ENCODE measurements at places on chromosomes 6 and 20.

DNA sequence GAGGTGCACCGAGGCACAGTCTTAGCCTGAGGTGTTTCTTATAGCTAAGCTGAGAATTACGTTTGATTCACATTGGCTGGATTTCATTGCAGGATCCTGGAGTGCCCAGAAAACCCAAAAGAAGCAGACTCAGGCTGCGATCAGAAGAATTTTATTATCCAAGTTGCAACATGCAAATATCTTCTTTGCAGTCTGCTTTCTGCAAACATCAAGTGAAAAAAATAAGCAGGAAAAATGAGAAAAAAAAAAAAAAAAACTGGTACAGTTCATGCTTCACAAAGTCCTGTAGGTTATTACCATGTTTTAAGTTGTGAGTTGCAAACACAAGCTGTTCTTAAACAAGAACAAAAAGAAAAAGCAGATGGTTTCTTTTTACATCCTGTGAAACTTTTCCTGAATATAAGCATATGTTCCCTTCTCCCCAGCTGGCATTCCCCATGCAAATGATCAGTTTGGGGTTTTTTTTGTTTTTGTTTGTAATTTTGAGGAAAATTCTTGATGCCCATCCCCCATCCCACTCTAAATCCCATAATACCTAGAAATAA is 349.0 kb downstream of the CBLN4 start:
- DNase-seq: no peak

DNA sequence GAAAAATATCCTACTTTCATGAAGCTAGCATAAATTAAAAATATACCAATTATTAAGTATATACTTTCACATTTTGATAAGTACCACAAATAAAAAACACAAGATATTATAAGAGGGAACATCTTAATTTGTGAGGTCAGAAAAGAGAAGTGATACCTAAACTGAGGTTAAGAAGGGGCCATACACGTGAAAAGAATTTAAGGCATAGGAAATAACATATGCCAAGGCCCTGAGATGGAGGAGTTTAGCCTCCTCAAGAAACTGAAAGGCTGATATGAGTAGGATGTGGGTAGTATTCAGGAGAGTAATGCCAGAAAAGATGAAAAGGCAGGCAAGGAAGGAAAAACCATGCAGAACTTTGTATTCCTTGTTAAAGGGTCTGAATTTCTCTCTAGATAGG is 116.6 kb upstream of the HTR1E start:
- DNase-seq: no peak

DNA sequence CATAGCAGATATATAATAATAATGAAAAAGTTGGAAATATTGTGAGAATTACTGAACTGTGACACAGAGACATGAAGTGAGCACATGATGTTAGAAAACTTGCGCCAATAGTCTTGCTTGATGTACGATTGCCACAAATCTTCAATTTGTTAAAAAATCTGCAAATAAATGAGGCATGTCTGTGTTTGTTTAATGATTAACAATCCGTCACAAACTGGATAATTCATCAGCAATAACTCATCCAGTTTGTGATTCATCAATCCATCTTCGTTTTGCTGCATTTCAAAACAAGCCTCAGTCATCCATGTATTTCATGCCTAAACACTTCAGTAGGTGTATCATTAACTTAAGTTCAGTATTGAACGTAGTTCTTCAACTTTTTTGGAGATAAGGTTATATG is 25.5 kb upstream of the SMIM26 start:
- DNase-seq: no peak

- peak; percentile 88 for DNase-seq
These were observed 4.6 kb downstream of the TP53TG5 start for GRCh38 chr20:45373353-45374100.

DNA sequence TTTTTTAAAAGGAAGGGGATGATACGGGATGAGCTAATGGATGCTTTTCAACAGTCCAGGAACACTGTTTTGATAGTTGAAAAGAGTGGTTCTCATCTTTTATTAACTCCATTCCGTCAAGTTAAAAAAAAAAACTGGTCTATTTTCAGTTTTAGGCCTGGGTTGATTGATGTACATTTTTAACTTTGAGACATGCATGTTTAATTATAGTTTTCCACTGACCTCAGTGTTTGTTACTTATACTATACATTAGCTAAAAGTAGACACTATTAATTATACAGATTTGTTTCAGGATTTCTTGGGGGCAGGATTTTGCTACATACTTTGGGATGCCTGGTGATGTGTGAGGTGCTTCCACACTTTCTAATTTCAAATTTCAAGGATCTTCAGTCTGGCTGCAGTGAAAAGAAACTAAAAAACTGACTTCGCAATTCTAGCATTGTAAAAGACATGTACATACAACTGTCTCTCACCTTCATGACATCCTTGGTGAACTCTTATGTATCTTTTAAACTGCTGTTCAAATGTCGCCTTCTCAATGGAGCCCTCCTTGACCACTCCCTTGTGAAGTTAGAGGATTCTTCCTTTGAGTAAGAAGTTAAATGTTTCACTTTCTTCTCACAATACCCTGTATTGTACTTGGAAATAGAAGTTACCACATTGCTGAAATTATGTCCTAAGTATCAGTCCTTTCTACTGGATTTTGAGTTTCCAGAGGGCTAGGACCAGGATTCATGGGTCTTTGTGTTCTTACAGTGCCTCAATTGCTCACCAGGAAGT is 101.7 kb downstream of the TSHZ2 start:
- DNase-seq: no peak

DNA sequence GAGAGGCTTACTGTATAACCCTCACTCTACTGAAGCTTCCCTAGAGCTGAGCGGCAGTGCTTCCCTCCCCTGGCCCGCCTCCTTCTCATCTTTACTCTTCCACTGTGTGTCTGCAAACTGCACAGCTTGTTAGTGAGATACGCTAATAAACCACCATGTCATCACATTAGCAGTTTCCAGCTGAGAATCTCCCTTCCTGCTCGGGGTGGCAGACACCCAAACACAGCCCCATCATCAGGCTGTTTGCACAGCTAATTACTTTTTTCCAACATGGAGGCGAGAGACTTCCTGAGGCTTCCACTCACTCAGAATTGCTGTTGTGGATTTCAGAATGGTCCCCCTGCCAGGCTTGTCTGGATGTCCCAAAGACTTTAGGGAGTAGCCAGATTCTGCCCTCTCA is 444.9 kb upstream of the SULF2 start:
- DNase-seq: no peak

DNA sequence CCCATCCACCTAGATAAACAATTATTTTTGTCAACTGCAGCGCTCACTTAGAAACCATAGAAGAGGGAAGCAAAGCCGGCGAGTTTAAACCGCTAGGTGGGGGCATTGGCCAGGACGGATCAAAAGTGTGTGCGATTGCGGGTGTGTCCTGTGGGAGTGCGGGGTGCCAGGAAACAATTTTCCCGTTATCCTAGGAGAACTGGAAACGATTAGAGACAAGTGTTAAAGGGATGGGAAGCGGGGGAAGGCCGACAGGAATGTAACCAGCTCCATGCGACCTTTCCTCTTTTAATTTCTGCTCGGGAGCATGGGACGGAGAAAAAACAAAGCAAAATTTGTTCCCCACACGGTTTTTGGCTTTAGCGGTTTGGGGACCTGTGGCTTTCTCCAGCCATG is 2.8 kb upstream of the HTR1B start:
- peak; percentile 36 for DNase-seq

DNA sequence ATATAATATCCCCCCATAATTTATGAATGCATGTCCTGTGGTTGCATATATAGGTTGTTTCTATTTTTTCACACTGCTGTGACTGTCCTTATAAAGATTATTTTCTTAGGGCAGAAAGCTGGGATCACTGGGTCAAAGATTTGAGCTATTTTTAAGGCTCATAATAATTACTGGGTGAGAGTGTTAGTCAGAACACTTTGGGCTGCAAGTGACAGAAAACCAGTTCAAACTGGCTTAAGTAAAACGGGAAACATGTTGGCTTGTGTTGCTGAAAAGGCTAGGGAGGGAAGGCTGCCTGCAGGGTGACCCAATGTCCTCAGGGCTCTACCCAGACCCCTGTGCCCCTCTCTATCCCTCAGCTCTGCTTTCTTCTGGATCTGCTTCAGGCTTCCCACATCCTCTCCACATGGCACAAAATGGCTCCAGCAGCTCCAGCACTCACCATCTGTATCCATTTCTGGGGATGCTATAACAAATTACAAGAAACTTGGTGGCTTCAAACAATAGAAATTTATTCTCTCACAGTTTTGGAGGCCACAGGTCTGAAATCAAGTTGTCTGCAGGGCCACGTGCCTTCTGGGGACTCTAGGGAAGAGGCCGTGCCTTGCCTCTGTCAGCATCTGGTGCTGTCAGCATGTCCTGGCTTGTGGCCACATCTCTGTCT is 33.1 kb upstream of the MLN start:
- no peak for DNase-seq

- DNase-seq: no peak
These were observed 19.4 kb upstream of the VEGFA start for GRCh38 chr6:43750622-43751021.

DNA sequence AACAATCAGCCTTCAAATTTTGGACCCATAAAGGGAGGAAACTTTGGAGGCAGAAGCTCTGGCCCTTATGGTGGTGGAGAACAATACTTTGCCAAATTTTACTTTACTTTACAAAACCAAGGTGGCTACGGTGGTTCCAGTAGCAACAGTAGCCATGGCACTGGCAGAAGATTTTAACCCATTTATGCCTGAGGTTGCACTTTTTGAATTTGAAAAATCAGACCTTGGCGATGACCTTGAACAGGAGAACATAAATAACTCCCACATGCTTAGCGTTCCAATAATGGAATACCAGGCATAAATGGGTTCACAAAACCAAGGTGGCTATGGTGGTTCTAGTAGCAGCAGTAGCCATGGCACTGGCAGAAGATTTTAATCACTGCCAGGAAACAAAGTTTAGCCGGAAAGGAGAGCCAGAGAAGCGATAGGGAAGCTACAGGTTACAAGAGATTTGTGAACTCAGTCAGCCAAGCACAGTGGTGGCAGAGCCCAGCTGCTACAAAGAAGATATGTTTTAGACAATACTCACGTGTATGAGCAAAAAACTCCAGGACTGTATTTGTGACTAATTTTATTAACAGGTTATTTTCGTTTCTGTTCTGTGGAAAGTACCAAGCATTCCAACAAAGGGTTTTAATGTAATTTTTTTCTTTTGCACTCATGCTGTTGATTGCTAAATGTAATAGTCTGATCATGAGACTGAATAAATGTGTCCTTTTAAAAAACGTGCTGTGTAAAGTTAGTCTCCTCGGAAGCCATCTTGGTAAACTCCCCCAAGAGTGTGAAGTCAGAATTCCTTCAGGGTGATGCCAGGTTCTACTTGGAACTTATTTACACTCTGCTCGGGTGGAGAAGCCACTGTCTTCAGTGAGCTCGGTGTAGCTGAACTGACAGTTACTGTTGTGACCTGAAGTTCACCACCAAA is 6.7 kb downstream of the SFT2D1 start:
- no peak for DNase-seq

DNA sequence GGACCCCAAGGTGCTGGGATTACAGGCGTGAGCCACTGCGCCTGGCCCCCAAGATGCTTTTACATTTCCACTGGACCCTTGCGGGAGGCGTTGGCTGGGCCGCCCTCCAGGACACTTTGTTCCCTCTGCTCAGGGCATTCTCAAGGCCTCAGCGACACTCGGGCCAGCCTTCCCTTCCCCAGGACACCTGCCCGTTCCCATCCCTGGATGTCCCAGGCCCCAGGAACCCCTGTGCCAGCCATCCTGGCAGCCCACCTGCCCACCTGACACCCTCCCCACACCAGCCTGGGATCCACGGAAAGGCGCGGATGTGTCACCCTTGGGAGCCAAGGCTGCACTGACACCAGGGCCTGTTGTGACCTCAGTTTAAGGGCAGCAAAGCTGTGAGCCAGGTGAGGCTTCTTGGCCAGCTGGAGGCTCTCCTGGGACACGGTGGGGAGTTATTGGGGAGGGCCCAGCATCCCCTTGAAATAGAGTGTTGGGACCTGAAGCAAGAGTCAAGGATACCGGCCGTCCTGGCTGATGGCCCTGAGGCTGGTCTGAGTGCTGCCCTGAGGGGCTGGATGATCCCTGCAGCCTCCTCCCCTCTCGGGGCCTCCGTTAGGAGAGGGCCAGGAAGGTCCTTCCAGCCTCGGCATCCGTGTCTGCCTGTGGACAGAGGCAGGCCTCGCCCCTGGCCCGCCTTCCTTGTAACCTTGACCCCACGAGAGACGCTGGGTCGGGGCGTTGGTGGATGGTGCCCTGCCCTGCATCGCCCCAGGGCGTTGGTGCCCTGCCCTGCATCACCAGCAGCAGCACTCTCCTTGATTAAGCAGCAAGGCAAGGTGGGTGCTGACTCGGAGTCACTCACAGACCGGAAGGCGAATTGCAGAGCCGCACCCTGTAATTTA is 84.2 kb upstream of the BHLHE23 start:
- DNase-seq: peak; percentile 7

DNA sequence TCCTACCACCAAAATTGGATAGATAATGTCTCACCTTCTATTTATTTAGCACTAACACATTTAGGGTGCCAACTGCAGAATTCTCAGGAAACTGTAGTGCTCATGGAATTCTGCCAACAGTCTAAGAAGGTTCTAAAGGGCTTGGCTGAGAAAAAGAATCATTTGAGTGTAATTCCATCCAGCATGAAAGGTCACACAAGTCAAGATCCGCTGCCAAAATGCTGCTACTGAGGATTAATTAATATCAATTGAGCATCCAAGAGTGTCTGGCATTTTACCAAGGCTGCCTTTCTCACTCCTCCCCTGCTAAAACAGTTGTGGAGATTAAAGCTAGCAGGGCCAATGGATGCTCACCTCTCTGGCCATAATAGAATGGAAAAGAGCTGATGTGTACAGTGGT is 112.7 kb downstream of the FHL5 start:
- no peak for DNase-seq

GRCh38 chr20:50594231-50594590 is 84.0 kb downstream of the PTPN1 start:
- no peak for DNase-seq

DNA sequence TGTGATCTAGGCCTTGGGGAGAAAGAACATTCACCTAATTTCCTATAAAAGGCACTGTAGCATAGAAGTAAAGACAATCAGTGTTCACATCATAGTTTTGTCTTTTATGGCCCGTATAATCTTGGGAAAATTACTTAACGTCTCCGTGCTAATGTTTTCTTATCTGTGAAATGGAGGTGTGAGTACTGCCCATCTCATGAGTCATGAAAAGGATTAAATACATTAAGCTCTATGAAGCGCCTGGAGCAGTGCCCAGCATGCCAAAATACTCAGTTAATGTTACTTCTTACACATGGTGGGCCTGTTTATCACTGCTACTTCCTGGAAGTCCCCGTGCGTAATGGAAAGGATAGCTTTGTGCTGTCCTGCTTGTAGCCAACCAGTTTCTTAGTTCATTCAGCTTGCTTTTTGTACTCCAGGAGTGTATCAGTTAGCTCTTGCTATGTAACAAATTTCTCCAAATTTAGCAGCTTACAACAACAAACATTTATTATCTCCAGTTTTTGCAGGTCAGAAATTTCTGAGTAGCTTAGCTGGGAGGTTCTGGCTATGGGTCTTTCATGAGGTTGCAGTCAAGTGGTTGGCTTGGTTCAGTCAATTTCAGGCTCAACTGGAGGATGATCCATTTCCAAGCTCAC is 103.6 kb upstream of the BMP2 start:
- no peak for DNase-seq

- DNase-seq: peak; percentile 79
These were observed 11.4 kb downstream of the TEAD3 start for GRCh38 chr6:35485402-35485877.
